T47D (cell line): ENCODE measurements at places on chromosomes 5 and 9.

DNA sequence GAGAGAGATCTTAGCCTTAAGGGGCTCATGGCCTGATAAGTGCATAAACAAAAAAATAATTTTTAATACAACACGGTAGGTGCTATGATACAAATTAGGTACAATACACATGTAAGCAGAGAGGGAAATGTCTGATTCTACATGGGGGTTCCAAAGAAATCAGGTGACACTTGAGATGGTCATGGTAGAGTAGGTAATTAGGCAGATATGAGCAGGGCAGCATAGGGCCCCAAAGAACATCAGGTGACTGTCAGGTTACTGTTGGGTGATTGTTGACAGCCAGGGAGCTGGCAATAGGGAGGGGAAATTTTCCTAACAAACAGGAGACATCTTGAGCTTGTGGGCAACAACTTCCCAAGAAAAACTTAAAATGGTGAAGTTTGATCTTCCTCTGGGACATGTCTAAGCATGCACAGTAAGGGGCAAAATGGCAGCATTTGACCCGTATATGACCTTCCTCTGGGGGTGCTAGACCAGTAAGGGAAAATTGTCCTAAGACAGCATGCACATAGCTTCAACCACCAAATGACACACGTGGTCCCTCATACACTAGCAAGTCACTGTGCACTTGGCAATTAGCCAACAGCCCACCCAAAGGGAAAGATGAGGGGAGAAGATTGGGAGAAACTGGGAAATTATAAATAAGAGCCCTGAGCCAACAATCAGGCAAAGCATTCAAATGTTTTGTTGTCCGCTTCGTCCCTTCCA lies 37.3 kb upstream of the TENT4A start:
- DNase-seq: no peak

GRCh38 chr5:74360535-74361210 lies 279.9 kb downstream of the ENC1 start:
- DNase-seq: no peak

- DNase-seq: no peak
These were observed 36.0 kb downstream of the SCGB3A1 start for GRCh38 chr5:180555168-180555921.

DNA sequence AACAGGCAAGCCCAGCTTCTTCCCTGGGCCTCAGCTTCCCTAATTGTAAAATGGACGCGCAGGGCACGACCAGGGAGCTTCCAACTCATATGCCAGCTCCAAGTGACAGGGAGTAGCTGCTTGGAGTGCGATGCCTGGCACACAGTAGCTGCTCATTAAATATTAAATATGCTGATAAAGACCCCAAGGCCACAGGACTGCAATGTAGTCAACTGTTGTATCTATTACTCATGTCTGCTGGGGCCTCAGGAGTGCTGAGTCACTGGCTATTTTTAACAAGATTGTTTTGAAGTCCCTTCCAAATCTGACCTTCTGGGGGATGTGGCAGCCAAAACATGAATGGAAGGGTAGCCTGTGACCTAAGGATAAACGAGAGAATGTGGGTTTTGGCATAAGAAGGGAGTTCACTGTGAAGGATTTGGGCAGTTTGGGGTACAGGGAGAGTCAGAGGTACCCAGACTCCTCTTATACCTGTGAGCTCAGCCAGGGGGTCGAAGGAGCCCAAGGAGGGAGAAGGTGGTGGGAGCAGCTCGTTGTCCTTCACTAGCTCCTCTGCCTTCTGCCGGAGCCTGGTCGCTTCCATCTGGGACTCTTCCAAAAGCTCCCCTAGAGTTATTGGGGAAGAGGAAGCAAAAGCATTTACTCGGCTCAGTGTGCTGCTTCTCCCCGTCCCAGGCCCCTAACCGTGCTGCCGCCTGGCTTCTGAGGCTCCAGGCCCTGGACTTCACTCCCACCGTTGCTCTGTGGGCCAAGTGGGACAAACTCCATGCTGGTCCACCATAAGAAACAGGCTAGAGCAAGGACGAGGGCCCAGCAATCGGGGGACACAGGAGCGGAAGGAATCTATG lies 17.5 kb downstream of the TNIP1 start:
- DNase-seq: no peak

DNA sequence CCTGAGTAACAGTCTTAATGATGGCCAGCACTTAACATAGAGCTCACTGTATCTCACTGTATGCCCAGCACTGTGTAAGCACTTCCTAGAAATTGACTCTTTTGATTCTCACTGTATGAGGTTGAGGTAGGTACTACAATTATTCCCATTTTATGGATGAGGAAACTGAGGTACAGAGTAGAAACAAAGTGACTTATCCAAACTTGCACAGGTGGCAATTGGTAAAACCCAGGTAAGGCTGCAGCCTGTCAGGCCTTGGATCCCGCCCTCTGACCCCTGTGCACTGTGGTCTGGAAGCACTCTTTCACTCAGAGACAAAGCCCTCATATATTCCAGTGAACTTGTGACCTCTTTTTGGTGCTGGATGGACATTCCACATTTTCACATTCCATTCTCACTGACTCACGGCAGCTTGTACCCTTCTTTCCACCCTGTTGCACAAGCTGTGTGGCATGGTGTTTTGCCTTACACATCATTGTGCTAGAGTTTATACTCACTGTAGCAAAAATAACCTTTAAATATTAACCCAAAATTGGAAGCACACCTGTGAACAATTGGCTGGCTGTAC lies 21.7 kb downstream of the ANKRD55 start:
- peak; percentile 89 for DNase-seq

DNA sequence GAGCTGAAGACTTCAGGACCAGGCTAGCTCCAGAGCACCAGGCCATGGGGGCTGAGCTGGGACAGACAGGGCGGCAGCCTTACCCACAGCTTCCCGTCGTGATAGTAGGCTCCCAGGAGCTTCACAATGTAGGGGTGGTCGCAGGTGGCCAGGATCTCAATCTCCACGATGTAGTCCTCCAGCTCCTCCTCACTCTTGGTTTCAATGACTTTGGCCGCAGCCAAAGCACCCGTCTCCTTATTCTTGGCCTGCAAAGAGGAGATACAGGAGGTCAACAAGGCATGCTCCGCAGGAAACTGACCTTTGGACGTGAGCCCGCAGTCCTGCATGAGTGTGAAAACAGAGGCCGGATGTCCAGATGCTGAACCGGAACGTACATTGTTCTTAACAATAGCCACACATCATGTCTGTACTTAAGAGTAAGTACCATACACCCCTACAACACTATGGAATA lies 31.5 kb downstream of the STK10 start:
- DNase-seq: no peak

GRCh38 chr5:57598097-57598496 lies 115.5 kb upstream of the ACTBL2 start:
- no peak for DNase-seq

DNA sequence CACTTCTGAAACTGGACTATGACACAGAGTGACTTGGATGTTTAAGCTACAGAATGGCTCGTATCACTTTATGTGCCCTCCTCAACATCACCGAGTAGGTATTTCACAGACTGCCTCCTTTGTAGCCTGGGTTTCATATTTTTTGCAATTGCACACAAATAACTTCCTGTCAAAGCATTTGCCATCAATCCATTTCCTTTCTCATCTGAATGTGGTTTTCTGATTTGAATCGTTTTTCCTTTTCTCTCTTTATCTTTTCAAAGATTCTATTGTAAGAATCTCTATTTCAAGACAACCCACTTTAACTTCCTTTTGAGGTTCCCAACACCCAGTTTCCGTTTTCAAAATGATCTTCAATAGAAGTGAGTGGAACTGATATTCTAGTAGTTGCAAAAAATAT lies 563.8 kb upstream of the ARRDC3 start:
- no peak for DNase-seq

DNA sequence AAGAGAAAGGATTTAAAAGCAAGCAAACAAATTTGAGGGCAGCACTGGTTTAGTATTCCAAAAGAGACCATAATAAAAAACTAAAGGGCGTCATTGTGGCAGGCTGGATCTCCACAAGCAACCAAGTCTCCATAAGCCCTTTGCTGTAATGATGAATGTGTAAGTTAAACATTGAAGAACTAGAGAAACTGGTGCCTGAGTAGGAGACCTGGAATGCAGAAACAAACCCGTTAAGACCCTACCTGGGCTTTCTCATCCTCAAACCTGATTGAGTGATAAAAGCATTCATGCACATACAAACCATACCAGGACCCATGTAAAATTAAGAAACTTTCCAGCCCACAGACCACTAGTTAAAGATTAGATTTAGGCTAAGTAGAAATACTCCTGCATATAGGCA lies 1.9 kb upstream of the SCGB3A2 start:
- no peak for DNase-seq

DNA sequence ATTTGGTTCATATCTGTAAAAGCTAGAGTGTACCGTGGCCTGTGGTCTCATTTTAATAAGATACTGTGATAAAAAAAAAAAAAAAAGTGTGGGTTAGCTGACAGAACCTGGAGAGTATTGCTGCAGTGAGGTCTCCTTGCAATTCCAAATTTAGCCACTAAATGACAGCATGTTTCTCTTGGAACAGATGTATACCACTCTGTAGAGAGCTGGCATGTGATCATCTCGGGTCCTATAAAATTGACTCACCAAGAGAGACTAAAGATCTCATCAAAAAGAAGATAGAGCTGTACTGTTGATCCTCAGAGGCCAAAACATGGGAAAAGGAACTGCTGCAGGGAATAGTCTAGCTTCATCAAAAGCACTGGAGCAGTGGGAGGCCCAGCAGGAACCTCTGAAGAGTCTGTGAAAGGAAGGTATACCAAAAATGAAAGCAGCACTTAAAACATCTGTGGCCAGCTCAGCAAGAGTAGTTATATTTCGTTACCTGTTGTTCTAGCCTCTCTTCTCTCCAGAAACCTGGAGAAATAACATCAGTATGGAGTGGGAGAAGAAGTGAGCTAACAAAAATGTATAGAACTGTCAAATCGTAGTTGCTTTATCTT lies 826.8 kb downstream of the EFNA5 start:
- DNase-seq: peak; percentile 30

- DNase-seq: no peak
These were observed 169.4 kb downstream of the CRB2 start for GRCh38 chr9:123525424-123525823.

GRCh38 chr5:135826994-135827671 lies 7.3 kb upstream of the SLC25A48 start:
- no peak for DNase-seq

GRCh38 chr5:53416144-53416738 lies 64.2 kb upstream of the FST start:
- DNase-seq: no peak

- DNase-seq: no peak
These were observed 502.7 kb downstream of the NR2F1-AS1 start for GRCh38 chr5:93078082-93079038.

- no peak for DNase-seq
These were observed 32.7 kb upstream of the ADAMTSL1 start for GRCh38 chr9:18441261-18441660.

DNA sequence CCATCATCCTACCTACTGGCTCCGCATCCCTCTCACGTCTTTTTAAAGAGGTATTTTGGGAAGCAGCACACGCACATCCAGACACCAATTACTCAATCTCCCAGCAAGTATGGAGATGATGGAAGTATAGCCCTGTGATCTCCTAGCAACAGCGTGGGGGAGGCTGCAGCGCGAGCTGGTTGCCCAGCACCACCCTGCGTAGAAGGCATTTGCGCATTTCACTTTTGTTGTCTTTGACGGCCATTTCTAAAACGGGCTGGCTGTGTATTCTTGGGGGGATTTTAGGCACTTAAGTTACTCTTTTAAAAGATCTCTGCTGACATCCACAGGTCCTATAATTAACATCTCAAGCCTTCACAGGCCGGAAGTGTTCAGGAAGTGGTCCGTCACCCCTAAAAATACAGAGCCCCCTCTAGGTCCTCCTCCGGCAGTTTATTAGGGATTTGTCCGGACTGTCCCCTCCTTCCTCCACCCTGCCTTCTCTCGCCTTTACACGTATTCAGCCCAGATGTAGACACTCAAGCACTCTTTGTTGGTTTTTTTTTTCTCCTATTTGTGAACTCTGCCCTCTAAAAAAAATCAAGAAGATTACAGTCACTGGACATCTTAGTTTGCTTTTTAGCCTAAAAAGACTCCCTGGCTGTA lies 371.4 kb downstream of the NTRK2 start:
- DNase-seq: no peak

- DNase-seq: no peak
These were observed 785 bp upstream of the P4HA2 start for GRCh38 chr5:132228241-132229035.

- DNase-seq: peak; percentile 31
These were observed 119.8 kb downstream of the PRDM6 start for GRCh38 chr5:123208668-123209501.

DNA sequence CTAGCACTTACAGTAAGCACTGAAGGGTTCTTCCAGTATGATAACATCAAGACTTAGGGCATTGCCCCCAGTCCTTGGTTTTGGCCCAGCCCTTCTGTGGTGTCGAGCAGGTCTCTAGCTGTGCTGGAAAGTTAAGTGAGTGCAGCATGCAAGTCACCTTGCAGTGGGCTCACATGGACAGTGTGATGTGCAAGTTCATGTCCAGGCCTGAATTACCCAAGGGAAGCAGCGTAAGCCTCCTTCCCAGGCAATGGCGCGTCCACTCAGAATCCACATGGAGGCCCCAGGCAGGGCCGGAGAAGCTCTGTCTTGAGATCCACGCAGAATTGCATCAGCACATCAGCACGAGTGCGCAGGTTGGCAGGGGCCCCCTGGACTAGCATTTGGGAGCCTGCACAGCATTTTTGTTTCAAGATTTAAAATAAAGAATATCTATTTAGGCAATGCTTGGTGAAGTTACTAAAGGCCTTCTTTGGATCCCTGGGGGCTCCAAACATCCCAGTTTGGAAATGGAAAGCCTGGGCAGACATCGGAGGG lies 108.4 kb upstream of the ALDH1B1 start:
- DNase-seq: no peak

DNA sequence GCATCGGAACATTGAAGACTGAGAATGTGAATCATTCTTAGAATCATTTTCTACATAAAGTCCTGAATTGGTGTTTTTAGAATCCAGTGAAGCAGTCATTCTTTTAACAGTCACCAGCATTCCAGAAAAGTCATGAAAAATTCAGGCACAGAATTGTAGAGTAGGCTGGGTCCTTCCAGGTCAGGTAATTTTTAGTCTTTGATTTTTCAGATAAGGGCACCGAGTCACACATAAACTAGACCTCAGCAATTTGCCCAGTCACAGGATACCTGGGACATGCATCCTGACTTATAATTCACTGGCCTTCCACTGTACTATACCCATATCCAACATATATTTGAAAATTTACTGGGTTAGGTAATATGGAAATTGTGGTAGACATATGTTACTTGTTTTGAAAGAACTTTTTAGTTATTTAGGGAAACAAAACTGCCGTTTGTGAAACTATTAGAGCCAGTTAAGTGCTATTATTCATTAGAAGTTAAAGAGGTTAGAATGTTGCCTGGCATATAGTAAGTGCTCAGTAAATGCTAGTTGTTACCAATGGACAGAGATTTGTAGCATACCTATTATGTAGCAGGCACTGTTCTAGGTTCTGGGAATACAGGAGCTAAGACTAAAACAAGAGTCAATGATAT lies 10.9 kb downstream of the MAN2A1 start:
- no peak for DNase-seq
